ENCODE measurements at places on chromosomes 6 and 20. TPM values are rescaled to one million over a fixed set of nuclear protein-coding genes. Genes with fewer than 3 reads are reported as not detected.

GRCh38 chr6:135084001-135084915 is 29.6 kb upstream of the HBS1L start:
- H3K4me3 ChIP-seq, result no peak overlapping the region
- no peak for DNase-seq
- H3K36me3 ChIP-seq, result peaks cover 2% of the 10 kb centered on the region
- H3K27ac ChIP-seq, result no peak overlapping the region
- no peaks in the 10 kb centered on the region for H3K4me1 ChIP-seq
- H3K27me3 ChIP-seq, result peaks cover 44% of the 10 kb centered on the region

DNA sequence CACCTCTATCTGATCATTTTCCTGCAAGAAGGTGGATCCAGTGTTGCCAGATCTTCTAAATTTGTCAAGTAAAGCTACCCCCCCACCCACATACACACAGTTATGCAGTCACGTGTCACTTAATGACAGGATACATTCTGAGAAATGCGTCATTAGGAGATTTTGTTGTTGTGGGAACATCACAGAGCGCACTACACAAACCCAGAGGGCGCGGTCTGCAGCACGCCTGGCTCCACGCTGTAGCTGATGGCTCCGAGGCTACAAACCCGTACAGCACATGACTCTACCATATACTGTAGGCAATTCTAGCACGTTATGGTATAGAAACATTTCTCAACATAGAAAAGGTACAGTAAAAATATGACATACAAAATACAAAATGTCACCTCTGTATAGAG is 126.9 kb downstream of the SYCP2 start:
- no peak overlapping the region for H3K27ac ChIP-seq
- no peaks in the 10 kb centered on the region for H3K36me3 ChIP-seq
- H3K27me3 ChIP-seq, result no peaks in the 10 kb centered on the region
- H3K4me3 ChIP-seq, result no peak overlapping the region
- no peaks in the 10 kb centered on the region for H3K4me1 ChIP-seq

DNA sequence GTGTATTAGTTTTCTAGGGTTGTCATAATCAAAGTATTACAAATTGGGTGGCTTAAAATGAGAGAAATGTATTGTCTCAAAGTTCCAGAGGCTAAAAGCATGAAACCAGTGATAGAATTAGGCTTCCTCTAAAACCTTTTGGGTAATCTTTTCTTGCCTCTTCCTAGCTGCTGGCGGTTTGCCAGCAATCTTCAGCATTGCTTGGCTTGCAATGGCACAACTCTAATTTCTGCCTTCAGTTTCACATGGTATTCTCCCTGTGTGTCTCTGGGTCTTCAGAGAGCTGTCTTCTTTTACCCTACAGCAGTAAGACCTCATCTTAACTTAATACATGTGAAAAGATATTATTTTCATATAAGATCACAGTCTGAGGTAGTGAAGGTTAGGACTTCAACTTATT is 479.1 kb upstream of the GJE1 start:
- no peaks in the 10 kb centered on the region for H3K27me3 ChIP-seq
- no peak overlapping the region for H3K27ac ChIP-seq
- no peaks in the 10 kb centered on the region for H3K36me3 ChIP-seq
- no peaks in the 10 kb centered on the region for H3K4me1 ChIP-seq
- DNase-seq, result no peak

DNA sequence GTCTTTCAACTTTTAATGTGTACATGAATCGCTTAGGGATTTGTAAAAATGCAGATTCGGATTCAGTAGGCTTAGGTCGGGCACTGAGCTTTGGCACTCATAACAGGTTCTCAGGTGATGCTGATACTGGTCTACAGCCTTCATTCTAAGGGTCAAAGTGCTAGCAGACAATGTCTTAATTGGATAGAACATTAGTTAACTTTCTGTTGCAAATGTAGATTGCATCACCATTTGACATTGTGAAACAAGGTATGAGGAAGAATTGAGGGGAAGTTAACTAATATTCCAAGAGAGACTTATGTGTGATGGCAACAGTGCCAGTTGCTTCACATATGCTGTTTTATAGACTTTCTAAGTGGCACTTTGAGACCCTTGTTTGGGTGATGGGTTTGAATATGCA is 86.9 kb downstream of the MLIP start:
- H3K4me3 ChIP-seq, result no peak overlapping the region
- peaks cover 13% of the 10 kb centered on the region for H3K4me1 ChIP-seq
- no peaks in the 10 kb centered on the region for H3K27me3 ChIP-seq
- H3K27ac ChIP-seq, result no peak overlapping the region
- H3K36me3 ChIP-seq, result no peaks in the 10 kb centered on the region

- no peak for DNase-seq
- no peaks in the 10 kb centered on the region for H3K36me3 ChIP-seq
- no peak overlapping the region for H3K4me3 ChIP-seq
- no peaks in the 10 kb centered on the region for H3K4me1 ChIP-seq
- no peaks in the 10 kb centered on the region for H3K27me3 ChIP-seq
- no peak overlapping the region for H3K27ac ChIP-seq
Measured at GRCh38 chr6:165206798-165207197, 102.6 kb downstream of the C6orf118 start.

DNA sequence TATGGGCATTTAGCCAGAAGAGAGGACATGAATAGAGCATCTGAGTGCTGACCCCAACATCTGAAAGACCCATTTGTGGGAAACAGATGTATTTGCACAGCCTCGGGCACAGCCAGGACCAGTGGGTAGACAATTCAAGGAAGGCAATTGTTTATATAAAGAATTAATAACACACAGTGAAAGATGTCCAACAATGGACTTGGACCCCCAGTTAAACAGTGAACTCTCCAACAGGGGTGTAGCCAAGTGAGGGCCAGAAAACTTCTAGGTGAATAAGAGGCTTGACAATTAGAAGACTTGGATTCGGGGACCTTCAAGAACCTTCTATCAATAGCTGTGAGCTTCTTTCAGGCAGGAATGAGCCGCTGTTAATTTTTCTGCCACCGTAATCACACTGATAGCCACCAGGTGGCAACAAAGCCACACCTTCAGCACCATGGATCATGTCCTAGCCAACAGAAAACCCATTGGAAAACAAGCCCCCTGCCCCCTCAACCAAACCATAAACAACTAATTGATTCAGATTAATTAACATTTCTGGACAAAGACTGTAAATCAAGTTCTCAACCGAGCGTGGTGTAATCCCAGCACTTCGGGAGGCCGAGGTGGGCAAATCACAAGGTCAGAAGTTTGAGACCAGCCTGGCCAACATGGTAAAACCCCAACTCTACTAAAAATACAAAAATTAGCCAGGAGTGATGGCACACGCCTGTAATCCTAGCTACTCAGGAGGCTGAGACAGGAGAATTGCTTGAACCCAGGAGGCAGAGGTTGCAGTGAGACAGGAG is 8.8 kb upstream of the SRSF6 start:
- H3K27ac ChIP-seq, result no peak overlapping the region
- H3K4me1 ChIP-seq, result no peaks in the 10 kb centered on the region
- no peak for DNase-seq
- no peaks in the 10 kb centered on the region for H3K36me3 ChIP-seq
- H3K4me3 ChIP-seq, result no peak overlapping the region

GRCh38 chr6:89079511-89080234 is 878 bp upstream of the PNRC1 start:
- H3K27ac ChIP-seq, result peak overlapping the region; percentile 99
- peaks cover 17% of the 10 kb centered on the region for H3K36me3 ChIP-seq
- H3K4me3 ChIP-seq, result peak overlapping the region; percentile 87
- peaks cover 29% of the 10 kb centered on the region for H3K4me1 ChIP-seq

DNA sequence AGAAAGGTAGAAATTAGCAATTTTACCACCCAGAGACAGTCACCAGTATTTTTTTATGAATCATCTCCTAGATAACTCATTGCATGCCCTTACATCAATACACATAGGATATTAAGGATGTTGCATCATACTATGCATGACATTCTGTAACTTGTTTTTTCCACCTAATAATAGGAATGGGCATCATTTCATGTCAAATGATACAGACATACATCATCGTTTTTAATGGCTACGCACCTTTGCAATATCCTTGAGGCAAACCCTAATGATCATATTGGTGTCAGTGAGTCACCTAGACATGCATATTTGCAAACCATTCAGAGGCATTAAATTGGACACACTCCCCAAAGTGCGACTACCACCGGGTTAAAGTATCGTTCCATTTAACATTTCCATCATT is 309.7 kb upstream of the AGPAT4 start:
- H3K27me3 ChIP-seq, result no peaks in the 10 kb centered on the region
- H3K4me1 ChIP-seq, result peaks cover 9% of the 10 kb centered on the region
- no peaks in the 10 kb centered on the region for H3K36me3 ChIP-seq
- H3K27ac ChIP-seq, result no peak overlapping the region
- no peak for DNase-seq

DNA sequence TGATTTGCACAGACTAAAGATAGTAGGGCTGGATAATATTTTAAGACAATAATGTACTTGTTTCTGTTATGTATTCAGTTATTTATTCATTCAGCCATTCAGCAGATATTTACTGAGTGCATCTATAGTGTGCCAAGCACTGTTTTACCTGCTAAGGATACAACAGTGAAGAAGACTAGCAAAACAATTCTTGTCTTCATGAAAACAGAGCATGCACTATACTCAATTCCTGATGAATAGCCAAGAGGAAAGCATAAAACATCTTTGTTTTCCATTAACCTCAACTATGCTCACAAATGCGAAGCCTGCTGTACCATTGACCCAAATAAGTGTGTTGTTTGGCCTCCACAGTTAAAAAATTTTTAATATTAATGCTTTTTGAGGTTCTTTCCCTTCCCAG is 436.7 kb downstream of the BCKDHB start:
- peaks cover 45% of the 10 kb centered on the region for H3K4me1 ChIP-seq
- no peaks in the 10 kb centered on the region for H3K27me3 ChIP-seq
- no peak for DNase-seq
- no peaks in the 10 kb centered on the region for H3K36me3 ChIP-seq

GRCh38 chr6:390914-391558 is 516 bp upstream of the IRF4 start:
- H3K36me3 ChIP-seq, result no peaks in the 10 kb centered on the region
- no peak overlapping the region for H3K27ac ChIP-seq
- peak overlapping the region; percentile 68 for H3K4me3 ChIP-seq
- DNase-seq, result no peak
- H3K27me3 ChIP-seq, result peaks cover 80% of the 10 kb centered on the region

DNA sequence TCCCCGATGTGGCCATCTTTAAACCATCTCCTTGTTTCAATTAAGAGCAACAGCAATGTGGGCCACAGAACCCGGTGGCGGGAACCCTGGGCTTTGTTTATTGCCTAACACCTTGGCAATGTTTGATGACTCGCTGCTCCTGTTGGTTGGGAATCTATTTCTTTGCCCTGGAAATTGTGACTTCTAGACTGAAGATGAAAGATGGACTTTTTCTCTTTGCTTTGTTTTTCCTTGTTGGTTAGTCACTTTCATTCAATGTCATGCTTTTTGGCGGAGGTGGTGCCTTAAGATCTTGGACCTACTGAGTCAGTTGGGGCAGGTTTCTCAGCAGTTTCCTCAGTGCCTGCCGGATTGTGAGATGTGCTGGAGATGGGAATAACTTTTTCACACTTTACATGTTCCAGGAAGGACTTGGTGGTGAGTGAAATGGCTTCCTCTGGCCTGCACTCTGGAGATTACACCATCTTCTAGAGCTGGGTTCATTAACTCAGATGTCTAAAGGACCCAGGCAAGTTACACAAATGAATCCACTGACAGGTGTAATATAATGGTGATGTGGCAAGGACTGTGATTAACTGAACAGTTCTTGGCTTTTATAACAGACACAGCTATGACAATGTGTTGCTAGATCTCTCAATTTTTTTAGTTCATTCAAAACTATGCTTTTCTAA is 56.3 kb downstream of the TSHZ2 start:
- H3K27ac ChIP-seq, result no peak overlapping the region
- no peak overlapping the region for H3K4me3 ChIP-seq
- no peaks in the 10 kb centered on the region for H3K4me1 ChIP-seq
- H3K27me3 ChIP-seq, result no peaks in the 10 kb centered on the region
- H3K36me3 ChIP-seq, result no peaks in the 10 kb centered on the region

- no peak for DNase-seq
- H3K4me1 ChIP-seq, result no peaks in the 10 kb centered on the region
- H3K27me3 ChIP-seq, result no peaks in the 10 kb centered on the region
- no peak overlapping the region for H3K27ac ChIP-seq
Measured at GRCh38 chr6:67811239-67812037, 823.6 kb upstream of the ADGRB3 start.

DNA sequence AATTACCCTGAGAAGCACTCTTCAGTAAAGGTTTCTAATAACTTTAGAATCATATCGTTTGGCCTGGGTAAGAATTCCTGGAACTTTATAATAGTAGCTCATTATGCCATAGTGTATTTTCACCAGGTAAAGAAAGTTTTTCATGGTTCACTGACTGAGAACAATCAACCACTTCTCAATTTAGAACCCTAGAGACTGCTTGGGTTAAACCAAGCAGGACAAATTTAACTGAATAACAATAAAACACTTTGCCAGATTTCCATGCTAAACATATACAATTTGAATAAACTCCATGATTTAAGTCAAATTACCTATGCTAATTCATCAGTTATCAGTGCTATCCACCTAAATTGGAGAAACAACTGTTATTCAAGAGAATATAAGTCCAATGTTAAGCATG is 99.4 kb downstream of the PLG start:
- no peaks in the 10 kb centered on the region for H3K4me1 ChIP-seq
- no peak overlapping the region for H3K27ac ChIP-seq
- DNase-seq, result no peak
- H3K4me3 ChIP-seq, result no peak overlapping the region
- no peaks in the 10 kb centered on the region for H3K36me3 ChIP-seq

DNA sequence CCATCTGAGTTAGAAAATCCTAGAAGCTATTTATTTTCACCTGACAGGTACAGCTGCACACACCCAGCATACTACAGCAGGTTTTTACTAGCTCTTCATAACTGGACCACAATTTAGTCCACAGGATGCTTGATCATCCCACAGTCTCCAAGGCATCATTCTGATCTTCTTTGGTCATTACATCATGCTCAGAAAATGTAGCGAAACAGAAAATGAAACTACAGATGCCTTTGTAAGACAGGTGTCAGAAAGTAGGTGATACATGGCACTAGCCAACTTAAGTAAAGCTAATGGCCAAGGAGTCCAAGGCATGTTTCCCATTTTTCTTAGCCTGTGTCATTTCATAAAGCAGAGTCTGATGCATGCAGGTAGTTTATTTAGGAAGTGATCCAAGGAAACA is 102.3 kb downstream of the HTR1B start:
- no peaks in the 10 kb centered on the region for H3K36me3 ChIP-seq
- DNase-seq, result no peak
- H3K4me3 ChIP-seq, result no peak overlapping the region
- no peak overlapping the region for H3K27ac ChIP-seq
- H3K27me3 ChIP-seq, result no peaks in the 10 kb centered on the region

- no peak overlapping the region for H3K27ac ChIP-seq
- no peaks in the 10 kb centered on the region for H3K36me3 ChIP-seq
- no peak overlapping the region for H3K4me3 ChIP-seq
- no peaks in the 10 kb centered on the region for H3K4me1 ChIP-seq
Measured at GRCh38 chr6:161319231-161319630, 45.4 kb upstream of the AGPAT4 start.

- H3K4me3 ChIP-seq, result no peak overlapping the region
- no peak for DNase-seq
- H3K27me3 ChIP-seq, result no peaks in the 10 kb centered on the region
- peaks cover 24% of the 10 kb centered on the region for H3K4me1 ChIP-seq
- no peaks in the 10 kb centered on the region for H3K36me3 ChIP-seq
- no peak overlapping the region for H3K27ac ChIP-seq
Measured at GRCh38 chr6:137863091-137863797, 3.8 kb upstream of the TNFAIP3 start.

Gene CRISP3
- total RNA-seq, result not detected

Gene TTBK1
- 0.08 TPM for total RNA-seq

Gene DST
- total RNA-seq, result 243 TPM

Gene PRICKLE4
- total RNA-seq, result 2.3 TPM

Gene INSM1
- not detected for total RNA-seq

Gene GPX5
- not detected for total RNA-seq

Measured in osteocyte (in vitro differentiated cells).